Amniotic epithelial cell (primary cell): ENCODE measurements at places on chromosomes 13 and 19.

- DNase-seq, result no peak
Measured at GRCh38 chr13:22091222-22091970, 420.5 kb downstream of the FGF9 start.

- no peak for DNase-seq
Measured at GRCh38 chr13:21663197-21663596, 7.7 kb upstream of the FGF9 start.

GRCh38 chr19:3672993-3673392 lies 27.3 kb downstream of the PIP5K1C start:
- no peak for DNase-seq

DNA sequence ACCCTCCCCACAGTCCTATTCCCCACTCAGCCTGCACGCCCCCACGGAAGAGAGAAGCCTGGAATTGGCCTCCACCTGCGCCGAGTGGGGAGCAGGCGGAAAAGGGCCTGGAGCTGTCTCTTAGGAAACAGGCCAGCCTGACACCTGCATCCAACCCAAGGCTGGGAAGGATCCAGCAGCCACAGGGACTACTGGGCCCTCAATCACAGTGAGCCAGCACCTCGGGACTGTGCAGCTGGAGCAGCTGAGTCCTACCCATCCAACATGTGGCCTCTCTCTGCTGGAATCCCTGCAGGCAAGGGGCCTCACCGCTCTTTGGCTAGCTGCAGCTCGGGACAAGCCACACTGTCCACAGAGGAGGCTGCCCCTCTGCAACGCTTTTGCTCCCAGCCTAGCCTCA lies 8.3 kb upstream of the EPHX3 start:
- no peak for DNase-seq

DNA sequence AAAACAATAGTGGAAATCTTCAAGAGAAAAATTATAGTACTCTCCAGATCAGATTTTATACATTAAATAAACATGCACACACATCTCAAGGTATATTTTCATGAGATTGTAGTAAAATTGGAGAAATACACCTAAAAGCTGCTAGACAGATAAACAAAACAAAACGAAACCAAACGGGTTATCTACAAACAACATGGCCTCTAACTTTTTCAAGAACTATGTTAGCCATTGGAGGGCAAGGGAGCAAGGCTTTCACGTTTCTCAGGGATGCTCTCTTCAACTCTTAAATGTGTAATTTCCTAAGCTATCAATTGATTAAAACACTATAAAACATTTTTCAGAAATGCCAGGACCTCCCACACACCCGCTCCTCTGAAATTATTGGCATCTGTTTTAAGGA lies 1262.4 kb upstream of the PCDH20 start:
- DNase-seq, result no peak

DNA sequence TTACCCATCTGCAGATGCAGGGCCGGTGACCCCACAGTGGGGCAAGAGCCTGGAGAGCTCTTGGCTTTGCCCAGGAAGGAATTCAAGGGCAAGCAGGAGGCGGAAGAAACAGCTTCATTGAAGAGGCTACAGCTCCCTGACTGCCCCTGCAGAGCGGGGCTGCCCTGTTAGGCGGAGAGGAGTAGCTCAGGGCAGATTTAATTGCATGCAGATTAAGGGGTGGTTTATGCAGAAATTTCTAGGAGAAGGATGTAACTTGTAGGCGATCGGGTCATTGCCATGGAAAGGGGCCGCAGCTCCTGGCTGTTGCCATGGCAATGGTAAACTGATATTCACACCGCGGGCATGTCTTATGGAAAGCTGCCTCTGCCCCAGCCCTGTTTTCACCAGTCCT lies 94.1 kb downstream of the ATP11A start:
- DNase-seq, result no peak

DNA sequence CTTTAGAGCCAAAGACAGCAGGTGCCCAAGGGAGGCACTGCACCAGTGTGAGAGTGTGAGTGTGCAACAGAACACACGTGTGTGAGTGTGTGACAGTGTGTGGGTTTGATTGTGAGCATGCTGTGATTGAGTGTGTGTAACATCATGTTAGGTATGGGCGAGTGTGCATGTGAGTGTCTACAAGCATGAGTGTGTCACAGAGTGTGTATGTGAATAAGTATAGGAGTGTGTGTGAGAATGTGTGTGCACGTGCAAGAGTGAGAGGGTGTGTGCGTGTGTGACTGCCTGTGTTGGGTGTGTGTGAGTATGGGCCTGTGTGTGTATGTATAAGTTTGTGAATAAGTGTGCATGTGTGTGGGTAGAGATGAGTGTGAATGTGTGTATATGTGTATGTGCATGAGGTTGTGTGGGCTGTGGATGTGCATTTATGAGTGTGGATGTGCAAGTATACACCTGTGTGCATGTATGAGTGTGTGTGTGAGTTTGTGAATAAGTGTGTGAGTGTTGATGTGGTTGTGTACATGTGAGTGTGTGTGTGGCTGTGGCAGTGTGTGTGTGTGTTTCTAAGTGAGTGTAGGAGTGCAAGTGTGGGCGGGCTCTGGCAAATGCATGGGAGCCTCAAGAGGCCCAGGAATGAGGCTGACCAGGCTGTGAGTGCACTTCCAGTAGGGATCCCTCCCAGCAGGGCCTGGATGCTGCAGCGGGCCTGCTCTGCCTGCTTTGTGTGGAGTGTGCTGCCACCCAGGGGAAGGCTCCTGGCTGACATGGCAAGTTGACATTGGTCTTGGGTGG lies 198.4 kb downstream of the COL4A1 start:
- peak; percentile 91 for DNase-seq

DNA sequence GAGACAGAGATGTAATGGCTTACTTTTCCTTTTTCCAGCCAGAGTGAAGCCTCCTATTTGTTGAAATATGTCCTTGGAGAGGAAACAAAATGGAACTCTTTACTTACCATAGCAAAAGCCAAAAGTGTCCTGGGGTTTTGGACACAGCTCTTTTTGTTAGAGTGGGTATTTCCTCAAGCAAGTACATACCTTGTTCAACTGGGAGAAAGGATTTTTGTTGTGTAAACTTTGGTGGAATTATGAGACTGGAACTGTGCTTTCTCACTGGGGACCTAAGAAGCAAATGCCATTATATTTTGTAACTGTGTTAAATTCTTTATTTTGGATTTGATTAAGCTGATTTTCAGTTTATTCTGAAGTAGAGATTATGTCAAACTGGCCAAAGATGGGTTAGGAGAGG lies 58.4 kb downstream of the CYSLTR2 start:
- DNase-seq, result no peak

DNA sequence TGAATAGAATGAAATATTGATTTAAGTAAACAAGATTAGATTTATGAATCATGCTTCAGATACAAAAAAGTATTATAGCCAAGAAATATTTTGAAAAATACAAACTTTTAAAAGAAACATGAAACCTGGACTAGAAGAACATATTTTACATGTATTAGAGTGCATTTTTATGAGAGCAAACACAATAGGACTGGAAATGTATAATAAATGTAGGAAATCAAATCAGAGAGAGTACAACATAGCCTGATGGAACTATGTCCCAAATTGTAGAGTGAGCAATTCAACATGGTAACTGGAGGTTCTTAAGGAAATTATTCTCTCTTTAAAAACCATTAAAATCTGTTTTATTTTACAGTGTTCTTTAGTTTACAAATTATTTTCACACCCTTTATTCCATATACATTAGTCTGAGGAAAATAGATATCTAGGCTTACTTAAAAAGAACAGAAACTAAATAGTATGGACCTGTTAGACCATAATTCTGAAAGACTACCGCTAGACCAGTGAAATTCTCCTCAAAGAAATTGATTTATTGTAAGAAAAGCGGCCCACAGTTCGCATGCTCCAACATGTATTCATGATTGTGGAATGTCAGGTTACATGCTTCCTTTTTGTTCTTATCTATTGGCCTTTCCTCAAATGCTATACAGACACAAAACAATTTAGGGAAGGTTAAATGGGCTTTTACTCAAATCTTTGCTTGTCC lies 1526.5 kb upstream of the SLC10A2 start:
- peak; percentile 9 for DNase-seq

DNA sequence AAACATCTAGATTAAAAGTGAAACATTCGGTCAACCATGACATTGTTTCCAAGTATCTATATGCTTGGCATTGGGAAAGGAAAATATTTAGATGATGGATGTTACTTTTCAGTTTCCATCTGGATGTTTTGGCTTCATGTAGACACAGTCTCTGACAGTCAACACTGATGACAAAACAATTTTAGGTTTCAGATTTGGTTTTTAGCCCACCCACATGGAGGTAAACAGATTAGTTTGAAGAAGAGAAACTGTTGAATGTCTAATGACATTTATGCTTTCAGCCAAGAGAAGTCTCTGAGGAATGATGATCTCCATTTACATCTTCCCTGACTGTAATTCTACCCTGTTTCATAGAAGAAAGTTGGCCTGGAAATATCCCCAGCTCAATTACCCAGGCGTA lies 379.1 kb downstream of the SLITRK6 start:
- DNase-seq, result no peak

DNA sequence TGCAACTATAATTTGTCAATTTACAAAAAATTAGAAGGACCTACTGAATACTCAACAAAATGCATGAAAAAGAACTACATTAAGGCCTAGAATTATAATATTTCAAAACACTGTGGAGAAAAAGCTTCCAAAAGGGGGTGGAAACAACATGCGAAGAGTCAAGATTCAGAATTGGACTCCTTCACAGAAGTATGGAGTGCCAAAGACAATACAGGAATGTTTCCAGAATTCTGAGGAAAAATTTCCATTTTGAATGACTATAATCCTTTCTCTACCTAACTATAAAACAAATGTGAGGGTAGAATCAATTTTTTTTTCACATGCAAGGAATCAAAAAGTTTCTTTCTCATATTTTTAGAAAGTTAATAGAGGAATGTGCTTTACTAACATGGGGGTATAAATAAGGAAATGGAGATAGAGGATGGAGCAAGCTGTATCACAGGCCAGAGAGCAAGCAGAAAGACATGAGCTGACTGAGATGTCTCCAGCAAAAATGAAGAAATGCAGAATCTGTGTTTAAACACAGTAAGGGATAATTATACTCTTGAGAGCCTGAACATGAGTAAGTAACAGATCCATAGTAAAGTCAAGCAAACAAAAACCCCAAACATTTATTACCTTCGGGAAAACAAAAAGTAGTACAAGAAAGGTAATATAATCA lies 39.5 kb upstream of the SMAD9 start:
- DNase-seq, result no peak

DNA sequence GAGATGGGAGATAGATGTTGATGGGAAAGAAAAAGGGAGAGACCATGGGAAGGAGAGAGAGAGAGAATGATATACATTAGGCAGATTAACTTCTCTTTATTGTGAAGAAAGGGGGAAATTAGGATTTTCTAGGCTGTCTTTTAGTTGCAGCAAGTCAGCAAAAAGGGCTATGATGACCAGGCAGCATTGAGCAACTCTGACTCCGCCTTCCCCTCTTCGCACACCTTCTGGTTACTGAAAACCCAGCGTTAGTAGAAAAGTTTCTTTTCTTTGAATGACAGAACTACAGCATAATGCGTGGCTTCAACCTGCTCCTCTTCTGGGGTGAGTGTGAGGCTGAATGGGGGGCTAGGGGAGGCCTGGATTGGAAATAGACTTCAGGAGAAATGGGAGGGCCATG lies at the start of gene ADGRE1:
Gene ADGRE1, plus strand, starts transcription at position 264 of the 400 bp plus-strand sequence. Its CDS starts 30 bp downstream, at position 294.
- no peak for DNase-seq

DNA sequence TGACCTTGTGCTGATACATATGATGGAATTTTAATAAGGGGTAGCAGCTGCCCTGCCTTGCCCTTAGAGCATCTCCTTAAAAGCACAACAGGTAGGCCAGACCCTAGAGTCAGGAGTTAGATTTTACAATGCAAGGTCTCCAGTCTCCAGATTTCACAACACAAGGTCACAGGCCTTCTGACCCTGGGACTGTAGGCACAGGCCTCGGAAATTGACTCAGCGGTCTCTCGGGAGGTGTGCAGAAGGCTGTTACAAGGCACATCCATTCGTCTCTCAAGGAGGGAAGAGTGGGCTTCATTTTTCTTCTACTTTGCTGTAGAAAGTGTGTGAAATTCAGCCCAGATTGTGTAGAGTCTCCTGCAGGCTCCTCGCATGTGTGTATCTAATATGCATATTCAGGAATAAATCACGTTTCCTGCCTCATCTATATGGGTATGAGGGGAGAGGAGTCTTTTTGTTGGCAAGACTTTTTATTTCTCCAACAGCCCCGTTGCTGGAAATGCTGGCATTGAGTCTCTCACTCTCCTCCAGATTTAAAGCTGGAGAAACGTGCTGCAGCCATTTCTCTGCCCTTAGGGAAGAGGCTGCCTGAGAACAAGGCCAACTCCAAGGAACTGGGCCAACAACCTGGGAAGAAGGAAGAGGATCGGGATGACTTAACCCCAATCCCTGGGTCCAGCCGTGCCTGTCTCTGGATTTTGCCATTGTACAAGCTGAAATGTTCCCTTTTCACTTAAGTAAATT lies 24.5 kb downstream of the UQCRFS1 start:
- no peak for DNase-seq

GRCh38 chr19:58035863-58036262 lies 2.0 kb downstream of the ZSCAN1 start:
- no peak for DNase-seq

- no peak for DNase-seq
Measured at GRCh38 chr13:41107584-41108014, 25.0 kb downstream of the KBTBD6 start.

GRCh38 chr19:8575467-8575997 lies 1.7 kb downstream of the MYO1F start:
- DNase-seq, result peak; percentile 41

GRCh38 chr19:16470911-16471811 lies 609 bp downstream of the EPS15L1 start:
- peak; percentile 57 for DNase-seq

- peak; percentile 61 for DNase-seq
Measured at GRCh38 chr13:31111136-31111535, 50.6 kb downstream of the HSPH1 start.

GRCh38 chr13:44429311-44429710 lies 55.7 kb downstream of the SERP2 start:
- no peak for DNase-seq

- no peak for DNase-seq
Measured at GRCh38 chr13:23620613-23621315, 50.6 kb downstream of the TNFRSF19 start.

- DNase-seq, result no peak
Measured at GRCh38 chr19:48807590-48808308, 3.1 kb downstream of the BCAT2 start.

- peak; percentile 29 for DNase-seq
Measured at GRCh38 chr19:53172889-53173288, 14.0 kb upstream of the ZNF347 start.

GRCh38 chr13:98174307-98174706 lies 2.8 kb downstream of the RNF113B start:
- no peak for DNase-seq
